ENCODE measurements at places on chromosomes 1 and 21.
A peak's percentile ranks its signal among the peaks of the same experiment; 100 is the strongest.

- no peak for DNase-seq
These were observed 1.4 kb upstream of the KLHL21 start for GRCh38 chr1:6603915-6604558.

DNA sequence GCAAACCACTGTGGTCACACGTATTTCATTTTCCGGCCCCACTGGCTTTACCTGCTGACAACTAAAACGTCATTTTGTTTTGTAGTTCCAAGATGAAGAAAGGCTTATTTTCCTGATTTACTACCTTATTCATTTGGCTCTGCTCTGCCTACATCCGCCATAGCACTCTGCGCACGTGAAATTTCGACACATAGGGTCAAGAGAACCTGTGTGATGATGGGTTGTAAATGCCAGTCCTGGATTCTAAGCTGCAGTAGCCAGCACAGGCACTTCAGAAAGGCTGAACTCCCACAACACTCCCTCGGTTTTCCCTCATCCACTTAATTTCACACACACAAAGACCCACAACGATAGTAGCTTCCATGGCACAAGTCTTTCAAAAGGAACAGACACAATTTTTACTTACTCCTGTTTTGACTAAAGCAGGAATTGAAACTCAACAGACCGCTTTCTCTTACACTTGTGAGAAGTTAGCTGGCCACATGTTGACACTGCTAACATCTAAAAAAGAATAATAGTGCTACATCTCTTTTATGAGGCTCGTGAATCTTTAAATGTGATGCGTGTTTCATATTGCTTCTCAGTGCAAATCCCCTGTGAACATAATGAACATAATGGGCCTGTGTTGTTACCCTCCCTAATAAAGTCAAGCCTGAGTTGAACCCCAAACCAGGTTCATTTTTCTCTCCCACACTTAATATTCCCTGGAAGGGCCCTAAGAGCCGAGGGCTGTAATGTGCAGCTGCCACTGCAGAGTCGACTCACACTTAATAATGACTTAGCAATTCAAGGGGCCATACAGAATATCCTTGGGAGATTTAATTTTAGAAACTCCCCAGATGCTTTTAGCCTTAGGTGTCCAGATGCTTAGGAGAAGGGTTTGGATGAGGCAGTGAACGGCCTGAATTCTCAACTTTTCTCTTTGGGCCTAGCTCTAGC, 1.5 kb upstream of the RUNX1 start:
- DNase-seq: no peak

GRCh38 chr1:156525071-156525501, 24.5 kb upstream of the MEF2D start:
- no peak for DNase-seq

GRCh38 chr1:118589238-118589846, 398.8 kb downstream of the TBX15 start:
- no peak for DNase-seq

- no peak for DNase-seq
These were observed 38.5 kb downstream of the EDEM3 start for GRCh38 chr1:184716158-184716557.

GRCh38 chr1:228530086-228530758, 43.0 kb downstream of the RNF187 start:
- no peak for DNase-seq

GRCh38 chr1:202086579-202087350, 36.0 kb upstream of the GPR37L1 start:
- no peak for DNase-seq

GRCh38 chr1:182707122-182707521, 22.7 kb upstream of the RGS8 start:
- no peak for DNase-seq

GRCh38 chr1:209412566-209412965, 170.9 kb upstream of the CAMK1G start:
- DNase-seq: no peak

GRCh38 chr1:36622741-36623648, 140.3 kb upstream of the CSF3R start:
- DNase-seq: no peak

- no peak for DNase-seq
These were observed 152.9 kb downstream of the PGBD5 start for GRCh38 chr1:230273141-230273710.

- peak; percentile 85 for DNase-seq
These were observed 8.3 kb upstream of the RNF19B start for GRCh38 chr1:32972814-32973428.

GRCh38 chr1:81950591-81951244, 150.0 kb downstream of the ADGRL2 start:
- peak; percentile 67 for DNase-seq

DNA sequence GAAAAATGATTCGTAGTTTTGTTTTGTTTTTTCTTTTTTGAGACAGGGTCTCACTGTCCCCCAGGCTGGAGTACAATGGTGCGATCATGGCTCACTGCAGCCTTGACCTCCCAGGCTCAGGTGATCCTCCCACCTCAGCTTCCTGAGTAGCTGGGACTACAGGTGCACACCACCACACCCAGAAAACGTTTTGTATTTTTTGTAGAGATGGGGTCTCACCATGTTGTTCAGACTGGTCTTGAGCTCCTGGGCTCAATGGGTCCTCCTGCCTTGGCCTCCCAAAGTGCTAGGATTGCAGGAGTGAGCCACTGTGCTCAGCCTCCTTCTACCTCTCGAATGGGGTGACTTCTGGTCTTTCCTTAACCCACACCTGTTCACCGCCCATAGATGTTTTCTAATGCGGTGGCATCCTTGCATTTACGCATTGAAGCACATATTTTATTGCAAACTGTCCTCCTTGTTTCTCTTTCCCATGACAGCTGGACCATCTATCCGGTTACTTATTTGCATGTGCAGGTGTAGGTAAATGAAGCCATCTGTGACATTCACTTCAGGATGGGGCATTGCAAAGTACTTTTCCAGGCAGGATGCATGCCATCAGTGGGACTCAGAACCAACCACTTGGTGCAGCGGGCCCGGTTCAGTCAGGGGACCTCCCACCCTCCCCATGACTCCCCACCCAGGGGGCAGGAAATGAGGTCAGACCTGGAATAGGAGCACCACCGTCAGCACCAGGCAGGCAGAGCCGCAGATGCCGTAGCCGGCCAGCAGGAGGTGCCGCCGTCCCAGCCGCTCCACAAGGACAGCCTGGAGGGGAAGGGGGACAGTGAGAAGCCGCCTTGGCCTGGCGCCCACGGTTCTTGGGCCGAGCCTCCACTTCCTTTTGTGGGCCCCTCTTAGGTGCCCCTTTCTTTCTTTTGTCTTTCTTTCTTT, 16.5 kb downstream of the SLC2A7 start:
- peak; percentile 89 for DNase-seq

DNA sequence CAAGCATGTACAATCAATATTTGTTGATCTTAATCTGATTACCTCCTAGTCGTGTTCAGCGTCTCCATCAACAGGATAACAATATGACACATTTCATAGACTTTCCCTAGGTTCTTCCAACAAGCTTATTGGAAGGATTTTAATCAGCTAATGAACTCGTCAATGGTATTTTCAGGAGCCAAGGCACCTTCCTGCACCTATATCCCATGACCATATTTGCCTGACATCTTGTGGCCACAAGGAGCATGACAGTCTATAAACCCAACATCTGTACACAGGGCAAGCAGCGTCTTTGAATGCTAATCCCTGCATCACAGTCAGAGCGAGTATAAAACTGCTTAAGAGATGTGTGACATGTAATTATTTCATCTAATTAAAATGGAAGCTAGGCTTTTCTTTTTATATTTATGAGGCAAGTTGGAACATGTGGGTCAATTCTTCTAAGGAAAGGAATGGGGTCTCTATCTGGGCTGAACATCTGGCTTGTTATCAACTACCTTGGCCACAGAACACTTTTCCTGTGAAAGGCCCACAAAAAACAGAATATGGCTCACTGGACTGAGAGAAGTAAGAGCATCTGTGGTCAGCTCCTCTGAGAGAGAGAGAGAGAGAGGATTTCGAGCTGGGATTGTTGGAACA, 388.8 kb downstream of the NTNG1 start:
- peak; percentile 89 for DNase-seq

- DNase-seq: no peak
These were observed 16.2 kb downstream of the SDCCAG8 start for GRCh38 chr1:243271996-243272395.

GRCh38 chr1:172466795-172467407, 23.0 kb upstream of the PIGC start:
- no peak for DNase-seq

GRCh38 chr1:154960446-154961136, 991 bp downstream of the PYGO2 start:
- DNase-seq: no peak

- no peak for DNase-seq
These were observed 78.6 kb downstream of the STUM start for GRCh38 chr1:226627050-226627755.

DNA sequence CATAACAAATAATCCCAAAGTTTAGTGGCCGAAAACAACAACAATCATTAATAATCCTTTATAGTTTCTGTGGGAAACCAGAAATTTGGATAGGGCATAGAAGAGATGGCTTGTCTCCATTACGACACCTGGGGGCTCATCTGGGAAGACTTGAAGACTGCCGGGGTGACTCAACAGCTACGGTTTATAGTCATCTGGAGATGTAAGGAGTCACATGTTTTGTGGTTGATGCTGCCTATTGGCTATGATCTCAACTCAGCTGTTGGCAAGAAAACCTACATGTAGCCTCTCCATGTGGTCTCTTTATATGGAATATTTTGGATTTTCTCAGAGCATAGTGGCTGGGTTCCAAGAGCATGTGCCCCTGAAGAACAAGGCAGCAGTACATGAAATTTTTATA, 29.3 kb upstream of the TSPAN2 start:
- no peak for DNase-seq

GRCh38 chr21:46254208-46254975, 25.8 kb upstream of the LSS start:
- DNase-seq: no peak

GRCh38 chr1:96843196-96843595, 121.6 kb downstream of the PTBP2 start:
- DNase-seq: no peak

DNA sequence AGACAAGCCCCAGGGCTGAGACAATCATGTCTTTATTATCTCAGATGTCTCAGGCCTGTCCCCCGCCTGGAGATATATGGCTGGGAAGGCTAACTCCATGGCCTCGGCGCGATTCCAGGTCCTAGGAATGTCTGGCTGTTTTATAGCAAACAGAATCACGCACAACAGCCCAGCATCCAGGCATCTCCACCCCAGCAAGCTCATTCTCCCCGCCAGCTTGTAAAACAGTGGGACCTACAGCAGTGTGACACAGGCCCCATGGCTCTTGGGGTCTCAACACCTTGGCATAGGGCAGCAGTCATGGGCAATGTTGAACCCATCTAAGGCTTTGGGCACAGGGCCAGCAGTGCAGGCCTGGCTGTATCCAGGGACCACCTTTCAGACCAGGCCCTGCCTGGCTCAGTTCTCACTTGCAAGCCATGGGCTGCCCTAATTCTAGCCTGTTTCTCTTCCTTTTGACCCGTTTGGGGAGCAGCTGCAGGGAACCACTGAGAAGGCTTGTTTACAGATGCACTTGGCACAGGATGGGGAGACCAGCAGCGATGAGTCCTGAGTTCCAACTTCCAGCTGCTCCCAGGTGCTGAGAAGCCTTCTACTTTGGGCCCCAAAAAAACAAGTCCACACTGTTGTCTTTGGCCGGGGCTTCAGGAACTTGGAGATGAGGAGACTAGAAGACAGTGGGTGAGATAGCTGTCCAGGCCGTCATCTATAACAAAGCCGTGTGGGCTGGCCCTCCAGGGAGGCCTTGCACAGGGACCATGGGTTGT, 34.4 kb downstream of the WNT4 start:
- DNase-seq: no peak

GRCh38 chr1:219143735-219144134, 29.9 kb upstream of the LYPLAL1 start:
- no peak for DNase-seq

DNA sequence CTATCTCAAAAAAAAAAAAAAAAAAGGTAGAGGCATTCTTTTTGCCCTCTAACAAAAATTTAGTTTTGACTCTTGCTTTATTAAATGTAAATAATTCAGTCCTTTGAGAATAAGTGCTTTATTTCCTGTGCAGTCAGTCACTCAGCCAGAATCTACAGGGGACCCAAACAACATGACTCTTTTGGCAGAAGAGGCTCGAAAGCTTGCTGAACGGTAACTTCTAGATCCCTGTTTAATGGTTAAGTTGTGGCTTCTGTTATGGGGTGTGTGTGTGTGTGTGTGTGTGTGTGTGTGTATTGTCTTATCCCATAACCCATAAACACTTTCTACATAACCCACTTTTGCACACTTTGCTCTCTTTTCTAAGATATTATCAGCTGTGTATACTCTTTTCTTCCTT, 54.9 kb upstream of the LAMC2 start:
- no peak for DNase-seq

DNA sequence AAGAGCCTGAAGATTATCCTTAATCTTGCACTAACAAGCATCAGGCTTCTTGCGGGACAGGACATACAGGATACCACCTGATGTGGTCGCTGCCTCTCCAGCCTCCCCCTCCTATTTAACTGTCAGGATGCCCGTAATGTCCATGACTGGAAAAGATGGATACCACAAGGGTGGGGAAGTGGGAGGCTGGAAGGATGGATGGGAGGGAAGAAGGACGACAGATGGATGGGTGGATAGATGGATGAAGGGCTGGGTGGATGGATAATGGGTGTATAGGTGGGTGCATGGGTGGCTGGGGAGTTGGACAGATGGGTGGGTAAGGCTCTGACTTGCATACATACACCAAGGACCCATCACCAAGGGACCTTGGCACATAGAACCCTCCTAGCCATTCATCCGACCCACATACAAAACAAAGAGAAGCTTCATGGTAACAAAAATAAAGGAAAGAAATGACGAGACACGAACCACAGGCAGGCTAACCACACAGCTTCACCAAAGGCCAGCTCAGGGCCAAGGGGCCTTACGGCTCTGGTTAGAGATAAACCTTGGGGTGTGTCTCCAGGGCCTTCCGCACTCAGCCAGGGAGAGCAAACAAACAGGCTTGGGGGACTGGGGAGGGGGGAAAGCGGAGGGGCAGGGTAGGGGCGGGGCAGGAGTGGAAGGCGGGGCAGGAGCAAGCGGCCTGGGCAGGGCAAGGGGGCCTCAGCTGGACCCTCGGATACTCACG, 50.5 kb downstream of the HSPG2 start:
- DNase-seq: no peak

DNA sequence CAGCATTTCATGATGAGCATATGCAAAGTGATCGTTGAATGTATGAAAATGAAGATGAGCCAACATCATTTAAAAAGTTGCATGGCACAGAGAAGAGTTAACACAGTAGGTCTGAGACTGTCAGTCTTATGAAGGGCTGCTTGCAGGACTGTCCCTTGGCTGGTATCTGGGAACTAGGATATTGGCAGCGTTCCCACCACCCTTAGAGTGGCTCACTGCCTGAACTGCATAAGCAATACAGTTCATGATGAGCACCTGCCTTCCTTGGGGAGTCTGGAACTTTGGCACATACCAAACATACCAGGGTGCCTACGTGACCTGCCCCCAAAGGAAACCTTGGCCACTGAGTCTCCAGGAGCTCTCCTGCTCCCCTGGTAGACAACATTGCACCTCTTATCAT, 161.8 kb downstream of the DSCAM start:
- DNase-seq: peak; percentile 36

- DNase-seq: peak; percentile 90
These were observed 91.9 kb downstream of the TSEN15 start for GRCh38 chr1:184143449-184143848.

GRCh38 chr1:26530895-26531598, 1.5 kb downstream of the RPS6KA1 start:
- peak; percentile 52 for DNase-seq

GRCh38 chr1:151157067-151157531, 650 bp downstream of the TNFAIP8L2 start:
- no peak for DNase-seq

- DNase-seq: no peak
These were observed 17.8 kb upstream of the CNR2 start for GRCh38 chr1:23930861-23931490.

- DNase-seq: peak; percentile 90
These were observed 3.4 kb downstream of the RIPK4 start for GRCh38 chr21:41763398-41763931.

All from NCI-H2171 treated with DMSO at 0.1 percent for 48 hours (cell line).